ENCODE measurements at places on chromosomes 2 and 18.

DNA sequence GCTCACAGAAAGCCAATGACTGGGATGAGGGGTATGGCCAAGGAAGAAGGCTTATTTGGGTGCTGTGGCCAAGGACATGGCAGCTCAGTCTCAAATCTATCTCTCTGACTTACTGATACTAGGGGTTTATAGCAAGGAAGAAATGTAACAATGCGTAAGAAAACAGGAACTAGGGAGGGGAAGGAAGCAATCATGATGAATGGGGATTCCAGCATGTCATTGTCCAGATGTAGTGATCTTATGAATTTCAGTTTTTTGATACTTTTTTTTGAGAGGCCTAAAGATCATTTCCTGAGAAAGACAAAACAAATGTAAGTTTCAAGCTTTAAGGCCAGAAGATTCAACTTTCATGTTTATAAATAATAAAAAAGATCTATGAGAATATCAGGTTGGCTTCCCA is 298.6 kb upstream of the FAM98A start:
- DNase-seq = no peak

DNA sequence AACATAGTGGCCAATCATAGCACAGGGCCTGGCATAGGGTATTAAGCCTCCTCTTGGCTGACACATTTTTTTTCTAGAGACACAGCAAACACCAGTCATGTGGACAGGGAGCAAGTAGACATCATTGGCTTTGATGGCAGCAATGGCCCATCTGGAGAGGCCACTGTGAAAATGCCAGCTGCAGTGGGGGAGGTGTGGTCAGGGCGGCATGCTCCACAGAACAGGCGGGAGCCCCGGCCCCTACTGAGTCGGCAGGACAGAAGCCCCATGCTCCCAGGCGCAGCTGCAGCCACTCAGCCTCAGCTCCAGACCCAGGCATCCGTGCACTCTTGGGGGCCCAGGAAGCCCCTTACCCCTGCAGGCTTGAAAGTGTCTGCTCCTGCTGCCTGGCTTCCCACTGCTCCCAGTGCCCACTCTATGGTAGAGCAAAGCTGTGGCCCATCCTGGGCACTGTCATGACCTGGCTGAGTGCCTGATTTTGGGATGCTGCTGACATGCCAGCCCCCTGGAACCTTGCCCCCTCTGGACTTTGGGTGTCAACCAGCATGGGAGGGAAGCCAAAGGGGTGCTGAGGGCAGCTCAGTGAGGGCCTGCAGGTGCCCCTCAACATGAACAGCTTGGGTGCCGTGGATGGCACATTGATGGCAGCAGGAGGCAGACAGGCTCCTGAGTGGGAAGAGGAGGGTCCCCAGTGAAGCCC is 23.3 kb upstream of the UBE2F start:
- no peak for DNase-seq

- DNase-seq = no peak
These were observed 258.3 kb upstream of the CXCR4 start for GRCh38 chr2:136376211-136376610.

DNA sequence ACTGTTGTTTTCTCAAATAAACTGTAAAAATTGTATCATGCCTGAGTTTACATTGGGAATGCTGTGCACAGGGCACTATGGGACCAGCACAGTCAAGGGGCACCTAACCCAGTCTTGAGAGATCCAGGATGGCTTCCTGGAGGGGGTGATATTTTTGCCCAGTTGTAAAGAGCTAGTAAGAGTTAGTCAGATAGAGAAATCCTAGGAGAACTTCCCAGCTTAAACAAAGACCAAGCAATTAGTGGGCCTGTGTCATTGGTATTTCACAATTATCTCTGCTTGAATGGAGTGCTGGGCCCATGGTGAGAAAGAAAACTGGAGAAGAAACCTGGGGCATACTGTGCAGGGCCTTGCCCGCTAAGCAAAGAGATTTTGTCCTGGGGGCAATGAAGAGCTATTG is 12.2 kb downstream of the XDH start:
- DNase-seq = no peak

DNA sequence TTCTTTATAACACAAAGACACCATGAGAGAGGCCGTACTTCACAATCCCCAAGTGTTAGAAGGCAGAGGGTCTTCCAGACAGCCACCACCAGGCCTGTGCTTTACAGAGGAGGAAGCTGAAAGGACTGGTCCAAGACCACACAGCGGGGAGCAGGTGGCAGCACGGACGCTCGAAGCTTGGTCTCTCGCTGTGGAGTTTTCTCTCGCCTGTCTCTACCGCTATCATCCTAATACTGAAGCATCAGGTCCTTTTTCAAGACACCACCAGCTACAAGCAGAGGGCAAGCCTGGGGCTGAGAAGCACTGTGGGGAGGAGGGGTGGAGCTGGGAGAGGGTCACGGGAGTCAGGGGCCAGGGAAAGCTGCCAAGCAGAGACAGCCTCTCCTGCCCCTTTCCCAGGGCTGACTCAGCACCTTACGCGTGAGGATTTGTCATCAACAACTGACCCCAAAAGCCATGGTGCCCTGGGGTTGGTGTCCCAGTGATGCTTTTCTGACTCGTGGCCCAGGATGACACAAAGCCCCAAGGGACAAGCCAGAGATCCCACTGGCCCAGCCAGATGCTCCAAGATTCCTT is 31.9 kb upstream of the FOSL2 start:
- no peak for DNase-seq

DNA sequence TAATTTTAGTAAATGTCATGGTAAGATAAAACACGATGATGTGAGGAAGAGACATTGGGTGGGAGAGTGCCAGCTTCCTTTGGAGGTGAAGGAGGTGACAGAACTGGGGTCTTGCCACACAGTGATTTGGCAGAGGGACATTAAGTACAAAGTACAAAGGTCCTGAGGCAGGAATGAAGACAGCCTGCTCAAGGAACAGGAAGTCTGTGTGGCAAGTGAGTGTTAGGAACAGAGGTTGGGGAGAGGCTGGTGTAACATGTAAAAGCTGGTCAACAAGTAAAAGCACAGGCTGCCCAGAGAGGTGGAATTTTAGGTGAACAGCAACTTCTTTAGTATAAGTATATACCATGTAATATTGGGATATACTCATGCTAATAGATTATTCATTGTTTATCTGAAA is 73.1 kb downstream of the INPP5D start:
- no peak for DNase-seq

GRCh38 chr18:45562567-45563479 is 52.5 kb upstream of the SLC14A2 start:
- DNase-seq = no peak

DNA sequence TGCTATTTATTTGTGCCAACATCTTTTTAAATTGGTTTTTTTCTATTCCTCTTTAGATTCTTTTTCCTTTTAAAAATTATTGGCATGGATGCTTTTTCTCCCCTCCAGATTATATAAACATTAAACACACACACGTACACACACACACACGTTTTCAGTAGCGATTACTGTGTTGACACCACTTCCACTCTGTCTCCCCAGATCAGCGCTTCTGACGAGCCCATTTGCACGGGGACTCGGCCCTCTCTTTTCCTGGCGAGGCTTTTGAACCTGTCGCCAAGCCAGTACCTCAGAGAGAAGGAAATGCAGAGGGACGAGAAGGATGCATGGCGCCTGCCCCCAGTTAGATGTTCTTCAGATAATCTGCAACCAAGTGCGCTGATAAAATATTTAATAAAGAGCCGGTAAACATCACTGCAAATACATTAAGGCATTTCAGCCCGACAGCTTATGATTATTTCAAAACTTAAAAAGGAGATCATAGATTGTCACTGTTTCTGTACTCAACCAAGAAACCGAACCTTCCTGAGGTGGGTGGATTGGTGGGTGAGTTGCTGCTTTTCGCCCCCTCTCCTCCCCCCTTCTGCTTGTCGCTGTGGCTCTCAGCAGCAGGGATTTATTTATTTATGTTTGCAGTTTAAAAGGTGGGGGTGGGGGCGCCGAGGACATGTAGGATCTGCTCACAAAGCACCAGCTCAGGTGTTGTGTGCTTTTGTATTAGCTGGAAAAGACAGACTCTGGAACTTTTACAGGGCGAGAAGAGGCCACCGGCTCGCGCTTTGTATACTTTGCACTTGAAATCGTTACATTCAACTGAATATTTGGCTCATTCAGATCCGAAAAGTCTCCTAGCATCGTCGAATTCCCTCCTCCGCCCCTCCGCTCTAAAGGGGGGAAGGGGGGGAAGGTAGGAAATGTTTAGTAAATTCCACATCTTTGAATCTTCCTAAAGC is 787 bp upstream of the TBR1 start:
- DNase-seq = no peak

DNA sequence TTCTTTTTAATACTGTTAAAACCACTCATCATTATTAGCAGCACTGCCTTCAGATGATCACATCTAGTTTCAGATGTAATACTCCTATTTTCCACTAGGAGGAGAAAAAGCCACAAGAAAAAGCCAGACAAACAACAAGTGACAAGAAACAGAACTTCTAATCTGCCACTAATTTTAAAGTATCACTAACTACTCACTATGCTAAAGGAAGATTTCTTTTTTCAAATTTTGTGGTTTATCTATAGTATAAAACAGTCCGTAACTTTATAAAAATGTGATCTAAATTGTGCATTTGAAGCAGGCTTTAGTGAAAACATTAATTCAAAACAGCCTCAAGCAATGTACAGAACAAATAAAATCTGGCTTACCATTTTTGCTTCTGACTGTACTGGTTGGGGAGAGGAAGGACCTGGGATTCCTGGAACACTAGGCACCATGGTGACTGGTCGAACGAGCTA is 56.8 kb downstream of the ATF2 start:
- no peak for DNase-seq

GRCh38 chr18:47893047-47893446 is 37.4 kb downstream of the SMAD2 start:
- DNase-seq = no peak

- DNase-seq = no peak
These were observed 404.0 kb upstream of the ATP5MC3 start for GRCh38 chr2:175585496-175585895.

DNA sequence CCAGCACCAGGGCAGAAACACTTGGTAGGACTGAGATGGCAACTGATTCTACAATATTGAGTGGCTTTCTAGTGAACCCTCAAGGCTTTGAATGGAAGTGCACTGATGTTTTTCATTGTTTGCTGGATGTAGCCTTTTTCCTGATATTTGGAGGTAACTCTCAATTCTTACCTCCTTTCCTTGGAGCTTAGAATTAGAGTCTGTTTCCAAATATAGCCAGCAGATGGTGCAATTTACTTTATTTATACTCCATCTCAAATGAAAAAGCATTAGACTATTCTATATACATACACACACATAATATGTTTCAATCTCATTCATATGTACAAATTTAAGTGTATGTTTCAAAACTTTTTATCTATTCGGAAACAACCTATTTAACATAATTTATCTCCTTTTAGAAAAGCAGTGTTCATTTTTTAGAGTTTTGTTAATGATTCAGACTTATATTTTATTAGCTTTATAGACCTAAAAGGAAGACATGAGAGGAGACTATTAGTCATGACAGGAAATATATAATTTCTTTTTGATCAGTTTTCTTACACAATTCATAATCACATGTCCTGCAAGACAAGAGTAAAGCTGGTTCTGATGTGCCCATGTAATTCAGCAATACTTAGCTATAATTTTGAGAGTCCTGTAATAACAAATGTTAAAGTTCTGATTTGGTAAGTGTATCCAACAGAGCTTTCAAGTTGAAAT is 124.8 kb downstream of the NUP35 start:
- DNase-seq = no peak

DNA sequence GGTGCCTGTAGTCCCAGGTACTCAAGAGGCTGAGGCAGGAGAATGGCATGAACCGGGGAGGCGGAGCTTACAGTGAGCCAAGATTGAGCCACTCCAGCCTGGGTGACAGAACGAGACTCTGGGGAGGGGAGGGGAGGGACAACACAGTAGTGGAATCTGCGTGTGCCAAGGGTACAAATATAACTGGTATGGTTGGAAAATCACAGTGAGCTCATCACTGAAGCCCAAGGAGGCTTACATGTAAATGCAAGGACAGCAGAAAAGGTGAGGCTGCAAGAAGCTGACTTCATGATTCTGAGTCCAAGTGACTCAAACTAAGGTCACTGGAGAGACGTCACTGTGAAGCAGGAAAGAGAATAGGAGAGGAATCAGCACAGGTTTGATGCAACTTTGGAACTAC is 9.2 kb downstream of the SEPTIN10 start:
- no peak for DNase-seq

GRCh38 chr2:55138882-55139229 is 88.6 kb upstream of the RTN4 start:
- no peak for DNase-seq

- no peak for DNase-seq
These were observed 3.0 kb upstream of the GFPT1 start for GRCh38 chr2:69390001-69390400.

GRCh38 chr2:47075361-47076125 is 79.6 kb downstream of the STPG4 start:
- no peak for DNase-seq

GRCh38 chr2:217248312-217248935 is 388.6 kb upstream of the TNP1 start:
- no peak for DNase-seq

DNA sequence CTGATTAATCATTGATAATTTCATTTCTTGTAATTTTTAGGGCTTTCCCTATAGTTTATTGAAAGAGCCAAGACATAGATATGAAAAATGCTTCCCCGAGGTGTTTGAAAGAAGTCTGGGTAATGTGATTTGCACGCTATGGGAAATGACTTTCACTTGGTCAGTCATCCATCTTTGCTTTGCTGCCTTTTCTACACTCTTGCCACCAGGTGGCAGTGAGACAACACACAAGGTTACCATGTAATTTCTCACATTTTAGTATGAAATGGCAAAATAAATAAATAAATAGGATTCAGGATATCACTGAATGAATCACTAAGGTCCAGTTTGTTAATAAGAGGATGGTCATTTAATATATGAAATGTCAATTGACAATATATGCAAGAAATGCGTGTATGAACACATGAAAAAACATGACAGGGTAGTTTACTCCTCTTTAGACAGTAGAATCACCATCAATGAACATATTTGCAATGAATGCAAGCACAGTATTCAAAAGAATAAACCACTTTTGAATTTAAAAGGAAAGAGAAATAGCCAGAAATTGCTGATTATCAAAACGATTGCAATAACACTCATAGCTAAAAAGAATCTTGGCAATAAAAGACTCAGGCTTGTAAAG is 52.2 kb upstream of the KCNH7 start:
- no peak for DNase-seq

DNA sequence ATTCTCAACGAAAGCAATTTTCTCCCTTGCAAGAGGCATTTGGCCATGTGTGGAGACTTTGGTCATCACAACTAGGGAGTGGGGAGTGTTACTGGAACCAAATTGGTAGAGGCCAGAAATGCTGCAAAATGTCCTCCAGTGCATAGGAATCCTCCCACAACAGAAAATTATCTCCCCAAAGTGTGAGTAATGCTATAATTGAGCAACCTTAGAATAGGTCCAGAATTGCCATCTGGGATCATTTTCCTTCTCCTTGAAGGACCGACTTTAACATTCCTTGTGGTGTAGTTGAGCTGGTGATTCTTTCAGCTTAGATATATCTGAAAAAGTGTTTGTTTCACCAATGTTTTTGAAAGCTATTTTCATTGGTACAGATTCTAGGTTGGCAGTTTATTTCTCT is 111.2 kb upstream of the SMIM21 start:
- DNase-seq = no peak

- no peak for DNase-seq
These were observed 80.5 kb downstream of the MEP1B start for GRCh38 chr18:32270341-32270740.
